Breast epithelium (tissue), 4 donors: ENCODE measurements at places on chromosomes 7 and 10.

- H3K36me3 ChIP-seq = no peaks in the 10 kb centered on the region
- no peak overlapping the region for H3K27ac ChIP-seq
- no peaks in the 10 kb centered on the region for H3K27me3 ChIP-seq
These were observed 49.7 kb downstream of the DNAJC12 start for GRCh38 chr10:67788028-67788886.

DNA sequence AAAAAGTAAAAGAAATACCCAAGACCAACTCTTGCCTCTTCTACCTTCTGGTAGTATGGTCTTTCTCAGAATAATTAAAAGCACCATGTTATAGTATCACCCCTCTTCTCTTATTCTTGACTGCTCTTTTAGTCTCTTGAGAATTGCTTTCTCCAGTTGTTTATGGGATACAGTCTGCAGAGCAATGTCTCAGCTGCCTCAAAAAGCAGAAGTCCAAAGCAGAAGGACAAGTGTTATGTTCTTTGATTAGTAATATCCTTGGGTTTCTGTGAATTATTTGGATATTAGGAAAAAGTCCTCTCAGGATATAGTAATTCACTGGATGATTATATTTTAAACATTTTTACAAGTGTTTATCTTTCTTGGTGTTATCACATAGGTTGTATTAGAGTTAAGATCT is 7.4 kb downstream of the TAS2R41 start:
- no peak overlapping the region for H3K4me3 ChIP-seq
- no peaks in the 10 kb centered on the region for H3K4me1 ChIP-seq
- DNase-seq = no peak
- H3K27me3 ChIP-seq = no peaks in the 10 kb centered on the region

- H3K4me3 ChIP-seq = no peak overlapping the region
- H3K27ac ChIP-seq = peak overlapping the region; percentile 83
- no peak for DNase-seq
- no peaks in the 10 kb centered on the region for H3K27me3 ChIP-seq
These were observed 31.6 kb downstream of the TMEM120A start for GRCh38 chr7:75962607-75963380.

DNA sequence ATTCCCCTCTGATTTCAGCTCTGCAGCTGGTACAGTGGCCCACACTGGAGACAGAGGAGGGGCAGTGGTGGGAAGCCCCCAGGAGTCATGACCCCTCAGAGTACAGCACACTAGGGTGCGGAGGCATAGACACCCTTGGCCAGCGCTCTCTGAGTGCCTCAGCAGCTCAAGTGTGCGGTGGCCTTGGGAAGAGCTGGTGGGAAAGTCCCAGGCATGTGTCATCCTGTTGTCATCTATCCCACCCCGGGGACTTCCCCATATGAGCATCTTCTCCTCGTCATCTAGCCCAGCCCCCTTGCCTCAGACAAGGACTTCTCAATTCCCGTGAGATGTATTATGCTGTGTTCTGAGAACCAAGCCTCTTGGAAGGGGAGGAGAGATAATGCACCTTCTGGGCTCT is 15.6 kb upstream of the PPIF start:
- no peak for DNase-seq
- H3K27ac ChIP-seq = no peak overlapping the region
- no peaks in the 10 kb centered on the region for H3K4me1 ChIP-seq
- no peaks in the 10 kb centered on the region for H3K36me3 ChIP-seq
- no peak overlapping the region for H3K4me3 ChIP-seq

- no peak for DNase-seq
- H3K27me3 ChIP-seq = no peaks in the 10 kb centered on the region
- no peak overlapping the region for H3K4me3 ChIP-seq
These were observed 90.3 kb upstream of the FAM133B start for GRCh38 chr7:92680442-92680841.

- no peak for DNase-seq
- H3K27me3 ChIP-seq = no peaks in the 10 kb centered on the region
- no peaks in the 10 kb centered on the region for H3K4me1 ChIP-seq
- H3K4me3 ChIP-seq = no peak overlapping the region
- no peak overlapping the region for H3K27ac ChIP-seq
These were observed 110.2 kb downstream of the MTPAP start for GRCh38 chr10:30238836-30239235.

DNA sequence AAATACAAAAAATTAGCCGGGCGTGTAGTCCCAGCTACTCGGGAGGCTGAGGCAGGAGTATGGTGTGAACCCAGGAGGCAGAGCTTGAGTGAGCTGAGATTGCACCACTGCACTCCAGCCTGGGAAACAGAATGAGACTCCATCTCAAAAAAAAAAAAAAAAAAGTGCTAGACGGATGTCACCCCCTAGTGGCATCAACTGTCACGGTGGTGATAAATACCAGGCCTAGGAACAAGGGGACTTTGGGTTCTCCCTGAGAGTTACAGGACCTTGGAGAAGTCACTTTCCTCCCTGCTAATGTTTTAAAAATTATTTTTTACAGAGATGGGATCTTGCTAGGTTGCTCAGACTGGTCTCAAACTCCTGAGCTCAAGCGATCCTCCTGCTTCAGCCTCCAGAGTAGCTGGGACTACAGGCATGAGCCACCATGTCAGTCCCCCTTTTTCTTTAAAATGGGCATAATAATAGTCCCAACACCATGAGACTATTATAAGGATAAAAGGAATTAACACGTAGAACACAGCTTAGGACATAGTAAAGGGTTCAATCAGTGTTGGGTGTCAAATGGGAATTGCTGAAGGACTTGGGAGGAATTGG is 2.6 kb upstream of the TMEM130 start:
- peaks cover 12% of the 10 kb centered on the region for H3K27me3 ChIP-seq
- no peak overlapping the region for H3K27ac ChIP-seq
- no peak overlapping the region for H3K4me3 ChIP-seq
- H3K36me3 ChIP-seq = no peaks in the 10 kb centered on the region
- DNase-seq = no peak
- H3K4me1 ChIP-seq = no peaks in the 10 kb centered on the region

DNA sequence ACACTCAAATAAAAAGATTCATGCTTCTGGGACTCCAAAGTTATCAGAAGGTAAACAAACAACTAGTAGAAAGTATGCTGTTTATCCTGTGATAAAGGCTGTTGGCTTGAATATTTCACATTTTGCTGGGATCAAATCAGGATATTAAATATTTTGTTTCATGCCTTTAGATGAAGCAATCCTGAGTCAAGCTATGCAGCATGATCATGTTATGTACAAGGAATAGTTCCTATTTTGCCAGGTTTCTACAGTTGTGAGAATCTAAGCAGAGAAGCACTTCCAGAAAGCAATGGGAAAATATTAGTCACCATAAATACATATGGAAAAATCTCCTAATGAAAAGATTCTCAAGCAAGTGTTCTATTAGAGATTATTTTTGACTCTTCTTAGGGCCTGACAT is 262.8 kb upstream of the PCDH15 start:
- H3K27ac ChIP-seq = no peak overlapping the region
- H3K4me3 ChIP-seq = no peak overlapping the region
- no peaks in the 10 kb centered on the region for H3K36me3 ChIP-seq
- no peaks in the 10 kb centered on the region for H3K27me3 ChIP-seq
- H3K4me1 ChIP-seq = no peaks in the 10 kb centered on the region

- no peaks in the 10 kb centered on the region for H3K27me3 ChIP-seq
- no peak overlapping the region for H3K4me3 ChIP-seq
- H3K27ac ChIP-seq = no peak overlapping the region
- no peak for DNase-seq
These were observed 4.7 kb downstream of the MACROH2A2 start for GRCh38 chr10:70057306-70057705.

DNA sequence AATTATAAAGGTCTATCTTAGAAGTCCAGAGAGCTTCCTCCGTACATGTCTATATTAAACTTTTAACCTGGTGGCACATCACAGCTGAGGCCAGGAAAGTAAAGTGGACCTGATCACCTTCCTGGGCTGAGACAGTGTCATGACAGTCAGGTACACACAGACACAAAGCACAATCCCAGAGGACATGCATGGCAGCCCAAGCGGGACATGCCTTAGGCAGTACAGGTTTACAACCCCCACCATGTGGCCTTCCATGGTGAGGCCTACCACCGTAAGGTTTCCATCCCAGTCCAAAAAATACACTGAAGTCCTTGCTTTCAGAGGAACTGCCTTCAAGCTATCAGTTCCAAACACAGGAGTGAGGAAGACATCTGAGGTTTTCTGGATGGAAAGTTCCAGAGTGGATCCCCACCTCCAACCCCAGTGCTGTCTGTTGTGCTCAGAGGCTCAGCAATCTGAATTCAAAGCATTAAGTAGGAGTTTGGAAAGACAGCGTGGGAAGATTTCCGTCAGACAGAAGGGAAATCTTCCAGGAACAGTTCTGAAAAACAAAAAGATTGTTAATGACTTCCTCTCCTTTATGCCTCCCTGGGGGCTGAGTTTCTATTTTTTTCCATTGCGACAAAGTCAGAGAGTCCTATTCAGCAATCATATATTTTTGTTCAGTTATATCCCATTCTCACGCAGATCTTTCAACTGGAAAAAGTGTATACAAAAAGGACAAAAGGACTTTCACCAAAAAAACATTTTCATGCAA is 20.1 kb downstream of the IFIT3 start:
- H3K27me3 ChIP-seq = no peaks in the 10 kb centered on the region
- no peaks in the 10 kb centered on the region for H3K36me3 ChIP-seq
- H3K4me3 ChIP-seq = no peak overlapping the region
- DNase-seq = no peak
- H3K4me1 ChIP-seq = peaks cover 2% of the 10 kb centered on the region

- no peaks in the 10 kb centered on the region for H3K4me1 ChIP-seq
- no peak for DNase-seq
- no peaks in the 10 kb centered on the region for H3K27me3 ChIP-seq
- no peaks in the 10 kb centered on the region for H3K36me3 ChIP-seq
- no peak overlapping the region for H3K4me3 ChIP-seq
These were observed 126.3 kb downstream of the TAX1BP1 start for GRCh38 chr7:27866256-27866655.
